ENCODE measurements at places on chromosomes 2 and 18. TPM values are rescaled to one million over a fixed set of nuclear protein-coding genes. Genes with fewer than 3 reads are reported as not detected.

GRCh38 chr2:51224790-51225189 is 192.9 kb upstream of the NRXN1 start:
- H3K4me1 ChIP-seq: peaks cover 2% of the 10 kb centered on the region
- H3K4me3 ChIP-seq: no peak overlapping the region
- no peaks in the 10 kb centered on the region for H3K27me3 ChIP-seq
- H3K27ac ChIP-seq: no peak overlapping the region

DNA sequence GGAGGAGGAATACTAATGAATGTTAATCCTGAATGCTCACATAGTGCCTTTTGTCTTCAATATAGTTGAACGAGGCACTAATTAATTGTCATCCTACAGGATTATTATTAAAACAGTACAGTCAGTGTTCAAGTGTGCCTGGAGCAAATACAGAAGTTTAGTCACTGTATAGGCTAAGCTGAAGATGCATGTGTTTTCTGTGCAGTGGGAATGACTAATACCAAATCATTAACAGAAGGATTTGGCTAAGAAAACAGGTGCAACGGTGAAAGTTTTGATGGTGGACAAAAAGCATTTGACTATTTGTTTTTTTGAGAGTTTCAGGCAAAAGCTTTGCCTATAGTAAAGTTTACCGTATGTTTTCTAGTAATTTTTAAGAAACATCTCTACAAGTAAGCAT is 62.8 kb downstream of the DCC start:
- no peak overlapping the region for H3K27ac ChIP-seq
- no peaks in the 10 kb centered on the region for H3K27me3 ChIP-seq
- H3K4me3 ChIP-seq: no peak overlapping the region

- no peaks in the 10 kb centered on the region for H3K36me3 ChIP-seq
- no peak for DNase-seq
- H3K27me3 ChIP-seq: no peaks in the 10 kb centered on the region
- H3K4me3 ChIP-seq: no peak overlapping the region
- no peak overlapping the region for H3K27ac ChIP-seq
- peaks cover 18% of the 10 kb centered on the region for H3K4me1 ChIP-seq
Observed at GRCh38 chr2:58957188-58957840, 716.2 kb upstream of the FANCL start.

GRCh38 chr2:10028407-10028987 is 14.9 kb upstream of the KLF11 start:
- no peaks in the 10 kb centered on the region for H3K36me3 ChIP-seq
- H3K27ac ChIP-seq: no peak overlapping the region
- H3K27me3 ChIP-seq: no peaks in the 10 kb centered on the region
- DNase-seq: no peak
- H3K4me1 ChIP-seq: no peaks in the 10 kb centered on the region

- no peaks in the 10 kb centered on the region for H3K4me1 ChIP-seq
- H3K36me3 ChIP-seq: no peaks in the 10 kb centered on the region
- no peak for DNase-seq
- H3K27ac ChIP-seq: no peak overlapping the region
- H3K4me3 ChIP-seq: no peak overlapping the region
Observed at GRCh38 chr18:53943326-53943860, 281.1 kb downstream of the MBD2 start.

- H3K27me3 ChIP-seq: no peaks in the 10 kb centered on the region
- no peak overlapping the region for H3K27ac ChIP-seq
- H3K4me3 ChIP-seq: no peak overlapping the region
- H3K4me1 ChIP-seq: no peaks in the 10 kb centered on the region
- H3K36me3 ChIP-seq: no peaks in the 10 kb centered on the region
- no peak for DNase-seq
Observed at GRCh38 chr2:34519659-34520058, 920.6 kb upstream of the FAM98A start.

DNA sequence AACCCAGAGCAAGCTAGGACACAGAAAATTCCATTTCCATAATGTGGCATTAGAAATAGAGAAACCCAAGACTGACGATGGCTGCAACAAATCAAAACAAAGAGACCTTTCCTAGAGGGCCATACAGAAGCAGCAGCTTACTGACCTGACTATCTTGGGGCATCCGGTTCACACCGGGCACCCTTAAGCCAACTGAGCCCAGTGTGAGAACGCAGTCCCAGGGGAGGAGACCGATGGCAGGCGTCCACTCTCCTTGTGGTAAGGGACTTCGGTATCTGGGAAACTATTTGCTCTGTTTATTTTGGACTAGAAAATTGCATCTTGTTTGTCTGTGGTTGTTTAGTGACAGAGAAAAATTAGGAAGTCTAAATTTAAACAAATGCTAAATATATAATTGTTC is 244.8 kb upstream of the COPS8 start:
- H3K4me1 ChIP-seq: no peaks in the 10 kb centered on the region
- H3K27ac ChIP-seq: no peak overlapping the region
- H3K4me3 ChIP-seq: no peak overlapping the region
- H3K36me3 ChIP-seq: no peaks in the 10 kb centered on the region
- no peak for DNase-seq
- H3K27me3 ChIP-seq: no peaks in the 10 kb centered on the region

DNA sequence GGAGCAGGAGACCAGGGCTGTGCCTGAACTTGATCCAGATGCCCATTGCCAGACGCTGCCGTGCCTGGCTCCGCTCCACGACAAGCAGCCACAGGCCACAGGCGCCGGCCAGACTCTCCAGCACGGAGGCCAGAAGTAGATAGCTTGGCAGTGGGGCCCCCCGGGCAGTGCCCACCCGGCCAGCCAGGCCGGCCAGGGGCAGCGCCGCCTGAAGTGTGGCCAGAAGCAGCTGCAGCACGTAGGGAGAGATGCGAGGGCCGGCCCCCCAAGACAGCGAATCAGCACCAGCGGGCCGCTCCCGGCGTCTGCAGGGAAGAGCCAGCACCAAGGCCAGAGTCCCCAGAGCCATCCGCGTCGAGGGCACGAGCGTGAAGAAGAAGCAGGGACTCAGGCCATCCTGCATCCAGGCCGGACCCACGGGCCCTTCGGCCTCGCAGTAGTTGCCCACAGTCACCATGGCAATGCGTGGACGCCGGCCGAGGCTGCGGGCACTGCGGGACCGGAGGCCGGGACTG is 484 bp downstream of the ABCB6 start:
- peak overlapping the region; percentile 66 for H3K4me3 ChIP-seq
- H3K27me3 ChIP-seq: no peaks in the 10 kb centered on the region
- H3K36me3 ChIP-seq: peaks cover 43% of the 10 kb centered on the region
- peak overlapping the region; percentile 3 for H3K27ac ChIP-seq
- H3K4me1 ChIP-seq: peaks cover 4% of the 10 kb centered on the region

- H3K4me1 ChIP-seq: no peaks in the 10 kb centered on the region
- no peaks in the 10 kb centered on the region for H3K27me3 ChIP-seq
- no peak overlapping the region for H3K27ac ChIP-seq
- H3K36me3 ChIP-seq: no peaks in the 10 kb centered on the region
Observed at GRCh38 chr2:11904941-11905340, 158.5 kb downstream of the LPIN1 start.

DNA sequence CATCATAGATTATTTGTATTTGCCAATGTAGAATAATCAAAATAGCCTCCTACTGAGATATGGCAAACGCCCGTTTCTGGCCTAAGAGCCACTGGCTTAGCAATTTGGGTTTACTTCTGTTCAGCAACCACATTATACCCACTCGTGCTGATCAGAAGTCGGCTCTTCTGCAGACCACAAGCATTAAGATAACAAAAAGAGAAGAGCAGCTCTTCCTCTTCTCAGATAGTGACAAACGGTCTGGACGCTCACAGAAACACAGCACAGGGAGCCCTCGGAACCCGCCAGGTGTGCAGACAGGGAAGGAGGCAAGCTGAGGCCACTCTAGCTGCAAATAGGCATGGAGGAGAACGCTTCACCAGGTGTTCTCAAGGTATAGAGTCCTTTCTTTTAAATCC is 164.0 kb downstream of the HDAC4 start:
- DNase-seq: no peak
- H3K4me1 ChIP-seq: no peaks in the 10 kb centered on the region
- no peaks in the 10 kb centered on the region for H3K27me3 ChIP-seq
- no peaks in the 10 kb centered on the region for H3K36me3 ChIP-seq
- H3K27ac ChIP-seq: no peak overlapping the region
- no peak overlapping the region for H3K4me3 ChIP-seq

GRCh38 chr2:105541189-105542050 is 142.6 kb upstream of the FHL2 start:
- H3K27ac ChIP-seq: no peak overlapping the region
- peak; percentile 22 for DNase-seq
- H3K4me1 ChIP-seq: no peaks in the 10 kb centered on the region

DNA sequence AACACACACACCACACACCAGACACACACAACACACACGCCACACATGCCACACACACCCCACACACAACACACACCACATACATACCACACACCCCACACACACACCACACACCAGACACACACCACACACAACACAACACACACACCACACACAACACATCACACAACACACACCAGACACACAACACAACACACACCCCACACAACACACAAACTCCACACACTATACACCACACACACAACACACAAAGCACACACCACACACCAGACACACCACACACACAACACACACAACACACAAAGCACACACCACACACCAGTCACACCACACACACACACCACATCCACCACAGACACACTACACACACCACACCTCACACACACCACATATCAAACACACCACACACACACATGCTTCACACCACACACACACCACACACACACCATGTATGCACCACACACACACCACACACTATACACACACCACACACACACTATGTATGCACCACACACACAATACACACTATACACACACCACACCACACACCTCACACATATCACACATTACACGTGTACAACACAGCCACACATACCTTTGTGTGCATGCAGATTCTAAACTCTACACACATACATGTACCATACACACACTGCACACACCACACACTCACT is 72.2 kb downstream of the TMEM18 start:
- no peaks in the 10 kb centered on the region for H3K36me3 ChIP-seq
- no peaks in the 10 kb centered on the region for H3K27me3 ChIP-seq
- no peaks in the 10 kb centered on the region for H3K4me1 ChIP-seq
- no peak for DNase-seq

DNA sequence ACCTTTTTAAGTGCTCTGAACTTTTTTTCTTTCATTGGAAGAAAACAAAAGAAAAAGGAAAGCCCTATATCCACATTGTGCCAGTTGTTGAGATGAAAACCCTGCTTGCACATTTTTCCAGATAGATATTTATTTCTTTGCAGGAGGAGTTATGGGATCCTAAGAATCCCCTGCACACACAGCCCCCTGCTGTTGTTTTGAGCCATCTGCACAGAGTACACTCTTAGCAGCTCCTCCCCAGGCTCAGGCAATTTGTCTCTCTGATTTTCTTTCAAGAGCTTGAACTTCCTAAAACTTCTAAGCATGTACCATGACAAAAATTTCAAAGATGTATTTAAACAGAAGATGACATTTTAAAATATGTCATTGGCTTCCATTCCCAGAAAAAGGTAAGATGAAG is 436.9 kb downstream of the METTL4 start:
- H3K36me3 ChIP-seq: no peaks in the 10 kb centered on the region
- no peaks in the 10 kb centered on the region for H3K27me3 ChIP-seq
- DNase-seq: no peak
- no peak overlapping the region for H3K4me3 ChIP-seq
- no peak overlapping the region for H3K27ac ChIP-seq
- H3K4me1 ChIP-seq: no peaks in the 10 kb centered on the region

DNA sequence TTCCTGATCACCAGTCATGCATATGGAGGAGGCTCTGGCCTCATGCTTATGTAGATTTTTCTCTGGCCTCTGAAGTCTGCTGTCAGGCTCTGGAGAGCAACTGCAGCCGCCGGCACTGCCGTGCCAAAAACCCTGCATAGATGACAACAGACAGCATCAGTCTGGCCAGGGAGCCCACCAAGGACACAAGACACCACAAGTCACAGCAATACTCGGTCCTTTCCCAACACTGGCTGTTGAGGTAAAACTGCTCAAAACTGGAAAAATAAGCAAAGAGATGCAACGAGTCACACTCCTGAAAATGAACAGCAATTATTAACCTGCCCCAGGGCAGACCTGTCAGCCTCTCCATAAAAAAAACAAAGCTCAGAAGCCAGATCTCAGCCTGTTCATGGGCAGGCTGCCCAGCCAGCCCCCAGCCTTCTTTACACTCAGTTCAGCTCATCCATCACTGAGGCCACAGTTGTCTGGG is 186.0 kb upstream of the RAB6C start:
- H3K4me1 ChIP-seq: no peaks in the 10 kb centered on the region
- DNase-seq: no peak
- H3K36me3 ChIP-seq: no peaks in the 10 kb centered on the region

- DNase-seq: no peak
- no peaks in the 10 kb centered on the region for H3K36me3 ChIP-seq
Observed at GRCh38 chr2:12498704-12499103, 218.0 kb upstream of the TRIB2 start.

DNA sequence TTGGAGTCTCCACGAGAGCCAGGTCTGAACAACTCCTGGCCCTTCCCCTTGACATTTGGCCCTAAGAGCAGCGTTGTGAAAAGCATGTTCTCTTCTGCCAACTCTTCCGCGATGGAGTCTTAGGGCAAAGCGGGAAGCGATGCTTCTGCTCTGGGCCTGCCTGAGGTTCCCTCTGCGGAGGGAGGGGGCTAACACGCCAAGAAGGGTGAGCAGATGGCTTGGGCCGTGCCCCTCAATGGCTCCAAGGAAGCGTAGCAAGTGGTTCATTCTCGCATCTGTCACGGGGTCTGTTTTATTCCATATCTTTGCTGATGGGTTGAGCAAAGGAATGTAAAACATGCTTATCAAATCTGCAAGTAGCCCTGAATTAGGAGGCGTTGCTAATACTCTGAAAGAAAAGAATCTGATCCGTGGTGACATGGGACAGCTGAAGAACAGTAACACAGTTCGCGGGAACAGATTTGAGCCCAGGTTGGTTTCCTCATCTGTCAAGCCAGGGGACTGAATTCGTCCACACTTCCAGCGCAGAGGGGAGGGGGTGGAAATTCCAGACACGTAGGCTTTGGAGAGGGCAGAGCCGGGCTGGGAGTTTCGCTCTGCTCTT is 38.0 kb downstream of the DNMT3A start:
- H3K27me3 ChIP-seq: no peaks in the 10 kb centered on the region
- no peaks in the 10 kb centered on the region for H3K4me1 ChIP-seq
- no peak overlapping the region for H3K4me3 ChIP-seq

DNA sequence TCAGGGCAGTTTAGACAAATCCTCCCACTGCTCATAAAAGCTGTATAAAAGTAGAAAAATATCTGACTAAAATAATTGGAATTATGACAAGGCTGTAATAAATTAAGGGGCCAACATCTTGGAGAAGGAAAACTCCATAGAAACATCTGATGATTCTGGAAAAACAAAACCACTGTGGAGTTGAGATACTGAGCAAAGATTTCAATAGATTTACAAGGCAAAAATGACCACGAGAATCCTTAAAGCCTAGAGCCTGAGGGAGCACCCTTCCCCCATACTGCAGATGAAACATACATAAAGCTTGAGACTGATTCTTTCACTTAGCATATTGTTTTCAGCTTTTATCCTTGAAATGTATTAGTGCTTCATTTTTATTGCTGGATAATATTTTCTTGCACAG is 286.4 kb upstream of the MMADHC start:
- H3K4me1 ChIP-seq: no peaks in the 10 kb centered on the region
- no peak overlapping the region for H3K4me3 ChIP-seq
- no peaks in the 10 kb centered on the region for H3K36me3 ChIP-seq
- no peak for DNase-seq
- no peaks in the 10 kb centered on the region for H3K27me3 ChIP-seq

RPRM gene
- 16.2 TPM for total RNA-seq

FRZB gene
- total RNA-seq: 4.7 TPM

CCL20 gene
- total RNA-seq: not detected

ANKRD30BL gene
- total RNA-seq: not detected

ADAM17 gene
- total RNA-seq: 23.5 TPM

LONRF2 gene
- 0.42 TPM for total RNA-seq

SLC16A14 gene
- 2.1 TPM for total RNA-seq

SERPINB4 gene
- total RNA-seq: 0.96 TPM

HJURP gene
- 56.6 TPM for total RNA-seq

MC5R gene
- 0.31 TPM for total RNA-seq

MPV17 gene
- 45.2 TPM for total RNA-seq
